ENCODE measurements at places on chromosomes 1 and 21. TPM values are rescaled to one million over a fixed set of nuclear protein-coding genes. Genes with fewer than 3 reads are reported as not detected.

DNA sequence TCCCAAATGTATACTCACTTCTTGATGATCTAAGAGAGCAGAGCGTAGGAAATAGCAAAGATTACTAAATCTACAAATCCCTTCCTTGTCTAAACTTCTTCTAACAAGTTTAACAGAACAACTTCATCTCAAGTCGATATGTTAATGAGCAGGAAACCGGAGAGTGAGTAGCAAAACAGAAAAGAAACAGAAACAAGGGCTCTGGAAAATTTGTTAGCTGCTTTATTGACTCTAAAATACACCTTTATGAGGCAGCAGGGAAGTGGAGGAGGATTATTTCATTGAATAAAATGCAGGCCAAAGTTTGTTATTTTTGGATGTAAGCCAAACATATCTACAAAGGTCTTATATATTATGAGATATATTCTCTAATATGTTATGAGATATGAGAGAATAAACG, 192.4 kb downstream of the LRRIQ3 start:
- no peak for DNase-seq

GRCh38 chr1:10685196-10685807, 111.1 kb downstream of the CASZ1 start:
- no peak for DNase-seq

- DNase-seq: no peak
Measured at GRCh38 chr1:228350831-228351781, 55.5 kb downstream of the TRIM11 start.

Gene CHIA
- total RNA-seq: not detected

DNA sequence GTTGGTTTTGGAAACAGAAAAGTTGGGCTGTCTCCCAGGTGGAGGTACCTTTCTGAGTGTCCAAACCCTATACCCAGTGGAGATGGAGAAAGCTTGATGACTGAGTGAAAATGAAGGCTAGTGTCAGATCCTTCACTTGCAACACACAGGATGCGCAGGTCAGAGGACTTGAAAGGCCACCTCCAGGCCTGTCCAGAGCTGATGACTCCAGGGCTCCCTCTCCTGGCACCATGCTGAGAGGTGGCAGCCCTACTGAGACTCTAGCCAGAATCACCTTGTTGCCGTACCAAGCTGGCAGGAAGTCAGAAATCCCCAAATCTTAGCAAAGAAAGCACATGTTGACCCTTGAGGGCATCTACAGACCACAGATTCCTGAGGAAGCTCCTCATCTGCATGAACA, 16.4 kb downstream of the KNCN start:
- no peak for DNase-seq

GRCh38 chr1:244370060-244370637, 81.6 kb downstream of the ADSS2 start:
- DNase-seq: no peak

Gene CD84
- not detected for total RNA-seq

Gene CELA2A
- not detected for total RNA-seq

Gene TNFRSF8
- under 0.01 TPM for total RNA-seq

DNA sequence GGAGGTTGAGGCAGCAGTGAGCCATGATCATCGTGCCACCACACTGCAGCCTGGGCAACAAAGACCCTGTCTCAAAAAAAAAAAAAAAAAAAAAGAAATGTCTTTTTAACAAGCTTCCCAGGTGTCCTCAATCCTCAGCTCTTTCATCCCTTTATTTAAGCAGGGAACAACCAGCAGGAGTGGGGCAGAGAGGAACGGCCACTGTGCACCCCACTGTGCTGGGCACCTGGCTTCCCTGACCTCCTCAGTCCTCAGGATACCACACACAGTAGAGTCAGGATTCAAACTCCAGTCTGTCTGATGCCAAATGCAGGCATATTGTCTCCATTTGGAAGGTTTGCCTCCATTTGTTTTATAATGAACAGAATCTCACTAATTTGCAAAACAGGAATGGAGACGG, 19.8 kb upstream of the PTAFR start:
- no peak for DNase-seq

DNA sequence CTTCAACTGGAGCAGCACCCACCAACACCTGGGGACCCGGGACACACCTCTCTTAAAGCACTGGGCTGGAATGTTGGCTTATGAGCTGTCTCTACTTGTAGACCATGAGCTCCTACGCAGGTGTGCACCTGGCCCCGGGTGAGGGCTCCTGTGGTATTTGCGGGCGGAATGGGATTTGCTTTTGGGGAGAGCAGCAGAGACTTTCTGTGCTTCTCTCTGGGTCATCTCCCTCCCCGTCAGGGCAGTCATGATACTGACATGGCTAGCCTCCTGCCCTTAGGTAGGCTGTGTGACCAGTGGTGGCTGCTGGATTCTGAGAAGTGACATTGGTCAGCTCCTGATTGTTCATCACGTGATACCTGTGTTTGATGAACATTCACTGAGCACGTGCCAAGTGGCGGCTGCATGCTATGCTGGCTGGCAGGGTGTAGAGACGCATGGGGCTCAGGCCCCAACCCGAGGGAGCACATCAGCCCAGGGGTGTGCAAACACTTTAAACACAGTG, 9.0 kb upstream of the ZBTB21 start:
- no peak for DNase-seq

DNA sequence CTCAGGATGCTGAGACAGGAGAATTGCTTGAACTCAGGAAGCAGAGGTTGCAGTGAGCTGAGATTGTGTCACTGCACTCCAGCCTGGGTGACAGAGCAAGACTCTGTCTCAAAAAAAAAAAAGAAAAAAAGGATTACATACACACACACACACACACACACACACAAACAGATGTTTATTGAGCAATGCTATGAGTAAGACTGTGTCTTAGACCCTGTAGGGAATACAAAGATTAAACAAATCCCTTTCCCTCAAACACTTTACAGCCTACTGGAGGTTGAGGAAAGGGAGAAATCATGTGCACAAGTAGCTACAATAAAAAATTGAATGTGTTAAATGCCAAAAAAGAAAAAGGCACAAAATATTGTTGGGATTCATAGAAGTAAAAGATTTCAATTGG, 58.1 kb downstream of the RPAP2 start:
- DNase-seq: peak; percentile 88

Gene SH2D1B
- 0.18 TPM for total RNA-seq

Gene S100A14
- not detected for total RNA-seq
